ENCODE measurements at places on chromosomes 5 and 9.

DNA sequence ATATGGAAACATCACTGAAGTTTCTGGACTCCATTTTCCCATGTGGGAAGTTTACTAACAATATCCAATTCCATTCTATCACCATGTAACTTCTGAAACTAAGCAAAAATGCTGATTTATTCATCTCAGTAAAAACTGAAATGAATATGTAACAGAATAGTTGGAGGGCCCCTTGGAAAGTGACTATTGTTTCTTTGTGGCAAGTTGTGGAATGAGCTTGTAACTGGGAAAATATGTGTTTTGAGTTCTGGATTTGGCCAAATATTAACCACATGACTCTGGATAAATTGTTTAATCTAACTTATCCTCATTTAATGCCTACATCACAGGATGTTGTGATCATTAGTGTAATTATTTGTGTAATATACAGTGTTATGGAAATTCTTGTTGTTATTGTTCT is 619.3 kb downstream of the TLE4 start:
- no peak for DNase-seq

DNA sequence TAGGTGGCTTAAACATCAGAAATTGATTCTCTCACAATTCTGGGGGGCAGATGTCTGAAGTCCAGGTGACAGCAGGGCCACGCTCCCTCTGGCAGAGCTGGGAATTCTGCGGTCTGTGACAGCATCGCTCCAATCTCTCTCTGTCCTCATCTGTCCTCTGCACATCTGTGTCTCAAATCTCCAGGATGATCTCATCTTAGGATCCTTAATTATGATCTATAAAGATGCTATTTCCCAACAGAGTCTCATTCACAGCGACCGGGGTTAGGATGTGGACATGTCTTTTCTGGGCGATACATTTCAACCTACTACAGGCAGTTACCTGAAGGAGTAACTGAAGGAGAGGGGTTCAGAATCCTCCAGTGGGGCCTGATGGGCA is 31.4 kb downstream of the ANKRD33B start:
- no peak for DNase-seq

- DNase-seq, result no peak
Observed at GRCh38 chr5:33738967-33739366, 152.8 kb downstream of the ADAMTS12 start.

DNA sequence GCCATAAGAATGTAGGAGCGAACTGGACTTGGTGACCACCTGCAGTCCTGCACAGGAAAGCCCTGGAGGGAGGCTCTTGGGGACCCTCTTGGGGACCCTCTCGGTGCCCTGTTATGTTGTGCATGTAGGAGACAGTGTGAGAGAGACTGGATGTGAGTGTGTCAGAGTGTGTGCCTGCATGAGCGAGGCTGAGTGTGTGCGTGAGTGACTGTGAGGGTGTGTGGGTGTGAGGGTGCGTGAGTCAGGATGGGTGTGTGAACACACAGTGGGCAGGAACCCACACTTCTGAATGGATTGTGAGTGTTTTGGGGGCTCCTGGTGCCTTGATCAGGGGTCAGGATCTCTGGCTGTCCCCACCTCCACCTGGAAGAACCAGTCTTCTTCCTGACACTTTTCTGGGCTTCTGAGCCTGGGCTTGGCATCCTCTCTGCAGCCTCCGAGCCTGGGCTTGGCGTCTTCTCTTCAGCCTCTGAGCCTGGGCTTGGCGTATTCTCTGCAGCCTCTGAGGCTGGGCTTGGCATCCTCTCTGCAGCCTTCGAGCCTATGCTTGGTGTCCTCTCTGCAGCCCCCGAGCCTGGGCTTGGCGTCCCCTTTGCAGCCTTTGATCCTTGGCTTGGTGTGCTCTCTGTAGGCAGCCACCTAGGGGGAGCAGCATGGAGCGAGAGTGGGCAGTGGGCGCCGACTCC is 25.6 kb upstream of the ANKRD33B start:
- no peak for DNase-seq

DNA sequence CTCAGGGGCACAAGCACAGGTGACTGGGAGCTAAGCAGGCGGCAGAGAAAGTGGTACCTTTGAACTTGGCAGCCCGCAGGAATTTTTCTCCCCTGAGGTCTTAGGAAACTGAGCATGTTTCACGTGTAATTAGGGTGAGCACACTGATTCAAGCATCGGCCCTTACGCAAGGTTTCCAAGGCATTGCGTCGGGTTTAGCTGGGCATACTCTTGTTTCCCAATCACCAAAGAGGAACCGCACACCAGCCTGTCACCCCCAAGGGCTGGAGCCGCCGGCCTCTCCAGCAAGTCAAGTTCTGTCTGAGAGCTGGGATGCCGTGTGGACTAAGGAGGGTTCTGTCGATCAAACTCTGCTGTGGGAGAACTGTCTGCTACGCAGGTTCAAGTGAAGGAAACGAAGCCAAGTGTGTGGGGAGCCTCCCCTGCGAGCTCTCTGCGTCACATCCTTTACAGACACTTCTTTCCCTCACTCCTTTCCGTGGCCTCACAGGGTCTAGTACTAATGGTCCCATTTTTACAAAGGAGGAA is 53.0 kb downstream of the ERGIC1 start:
- DNase-seq, result no peak

DNA sequence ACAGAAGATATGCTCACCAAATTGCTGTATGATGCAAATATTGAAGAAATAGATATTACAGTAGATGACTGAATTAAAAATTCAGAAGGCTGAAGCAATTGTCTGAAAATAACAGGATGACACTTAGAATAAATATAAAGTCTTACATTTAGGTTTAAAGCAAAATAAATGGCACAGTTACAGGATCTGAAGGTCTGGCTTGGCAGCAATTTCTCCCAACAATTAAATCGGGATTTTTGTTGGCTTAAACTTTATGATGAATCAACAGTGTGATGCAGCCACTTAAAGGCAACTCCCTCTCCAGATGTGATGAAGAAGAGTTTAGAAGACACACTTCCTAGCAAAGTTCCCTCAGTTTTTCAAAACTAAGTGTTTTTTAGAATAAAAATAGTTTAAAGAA is 80.5 kb downstream of the NREP start:
- DNase-seq, result no peak

GRCh38 chr9:128249908-128250838 is 25.6 kb downstream of the GOLGA2 start:
- peak; percentile 100 for DNase-seq

All from H1 (cell line).